ENCODE measurements at places on chromosomes 2 and 18. TPM values are rescaled to one million over a fixed set of nuclear protein-coding genes. Genes with fewer than 3 reads are reported as not detected.

DNA sequence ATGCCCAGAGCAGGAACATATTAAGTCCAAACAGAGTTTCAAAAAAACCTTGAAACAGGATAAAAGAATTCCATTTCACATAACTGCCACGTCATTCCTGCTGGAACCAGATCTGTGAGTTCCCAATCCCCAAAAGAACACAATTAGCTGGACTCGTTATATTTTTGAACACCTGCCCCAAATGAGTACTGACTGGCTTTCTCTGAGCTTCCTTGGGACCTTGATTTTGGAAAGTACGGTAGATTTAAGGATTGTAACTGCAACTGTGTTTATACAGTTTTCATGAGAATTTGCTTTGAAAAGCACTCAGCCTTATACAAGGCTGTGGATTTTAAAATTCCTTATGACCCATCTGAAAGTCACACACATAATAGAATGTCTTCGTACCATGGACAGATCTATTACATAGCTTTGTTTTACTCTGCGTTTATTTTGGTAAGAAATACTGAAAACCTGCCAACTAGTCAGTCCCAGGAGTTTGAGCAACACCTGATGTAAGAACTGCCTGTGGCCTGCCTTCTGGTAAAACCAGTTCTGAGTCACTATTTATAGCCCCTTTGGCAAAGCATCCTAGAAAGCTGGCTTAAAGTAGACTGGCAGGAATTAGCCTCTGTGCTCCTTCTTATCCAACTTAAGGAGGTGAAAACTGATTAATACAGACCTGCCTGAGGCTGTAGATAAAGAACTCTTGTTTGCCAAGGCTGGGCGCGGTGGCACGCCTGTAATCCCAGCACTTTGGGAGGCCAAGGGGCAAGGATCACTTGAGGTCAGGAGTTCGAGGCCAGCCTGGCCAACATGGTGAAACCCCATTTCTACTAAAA is 48.1 kb downstream of the MERTK start:
- no peak for DNase-seq

Gene AQP12B
- total RNA-seq, result not detected

GRCh38 chr2:179952658-179953057 is 54.4 kb downstream of the CWC22 start:
- no peak for DNase-seq

Gene CNDP1
- total RNA-seq, result 0.75 TPM

Gene STEAP3
- total RNA-seq, result 0.94 TPM

Gene DNAH6
- 1.3 TPM for total RNA-seq

- DNase-seq, result no peak
Observed at GRCh38 chr2:37377187-37377532, 32.7 kb downstream of the QPCT start.

DNA sequence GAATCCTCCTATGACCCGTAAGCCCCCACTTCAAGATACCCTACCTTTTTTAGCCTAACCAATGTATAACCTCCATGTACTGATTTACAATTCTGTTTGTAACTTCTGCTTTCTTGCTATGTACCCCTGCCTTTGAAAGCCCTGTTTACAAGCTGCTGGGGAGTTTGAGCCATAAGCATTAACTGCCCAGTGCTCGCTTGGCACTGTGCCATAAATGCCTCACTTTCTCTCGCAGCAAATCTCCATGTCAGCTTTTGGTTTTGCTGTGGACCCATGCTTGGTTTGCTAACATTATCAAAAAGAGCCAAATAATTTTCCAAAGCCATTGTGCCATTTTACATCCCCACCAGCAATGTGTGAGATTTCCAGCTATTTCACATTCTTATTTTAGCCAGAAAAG is 51.8 kb downstream of the TEX51 start:
- DNase-seq, result no peak

GRCh38 chr2:190162851-190163250 is 100.3 kb upstream of the MSTN start:
- no peak for DNase-seq

GRCh38 chr2:64204703-64205102 is 60.5 kb upstream of the PELI1 start:
- no peak for DNase-seq

DNA sequence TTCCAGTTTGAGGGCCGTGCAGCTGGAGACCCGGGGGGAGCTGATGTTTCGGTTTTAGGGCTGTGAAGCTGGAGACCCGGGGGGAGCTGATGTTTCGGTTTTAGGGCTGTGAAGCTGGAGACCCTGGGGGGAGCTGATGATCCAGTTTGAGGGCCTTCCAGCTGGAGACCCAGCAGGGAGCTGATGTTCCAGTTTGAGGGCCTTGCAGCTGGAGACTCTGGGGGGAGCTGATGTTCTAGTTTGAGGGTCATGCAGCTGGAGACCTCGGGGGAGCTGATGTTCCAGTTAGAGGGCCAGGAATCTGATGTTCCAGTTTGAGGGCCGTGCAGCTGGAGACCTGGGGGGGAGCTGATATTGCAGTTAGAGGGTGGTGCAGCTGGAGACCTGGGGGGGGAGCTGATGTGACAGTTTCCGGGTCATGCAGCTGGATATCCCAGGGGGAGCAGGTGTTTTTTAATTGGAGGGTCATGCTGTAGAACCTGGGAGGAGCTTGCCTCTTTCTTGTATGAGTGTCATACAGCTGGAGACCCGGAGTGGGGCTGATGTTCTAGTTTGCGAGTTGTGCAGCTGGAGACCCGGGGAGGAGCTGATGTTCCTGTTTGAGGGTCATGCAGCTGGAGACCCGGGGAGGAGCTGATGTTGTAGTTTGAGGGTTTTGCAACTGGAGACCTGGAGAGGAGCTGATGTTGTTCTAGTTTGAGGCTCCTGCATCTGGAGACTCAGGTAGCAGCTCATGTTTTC is 153.2 kb downstream of the RTP5 start:
- no peak for DNase-seq

DNA sequence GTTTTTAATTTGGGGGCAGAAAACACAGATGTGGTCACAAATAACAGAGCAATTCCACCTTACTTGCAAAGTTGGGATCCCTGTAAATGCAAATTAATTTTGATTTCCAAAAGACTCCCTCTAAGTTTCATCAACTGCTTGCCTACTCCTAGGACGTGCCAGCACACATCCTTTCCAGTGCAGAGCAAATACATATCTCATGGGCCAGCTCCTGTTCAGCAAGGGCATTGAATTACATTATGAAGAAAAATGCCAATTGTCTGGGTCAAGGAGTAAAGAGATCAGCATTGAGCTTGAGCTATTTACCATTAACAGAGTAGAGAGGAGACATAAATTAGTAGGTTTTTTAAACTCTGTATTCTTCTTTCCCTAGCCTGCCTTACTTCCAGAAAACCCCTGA is 18.8 kb downstream of the PID1 start:
- DNase-seq, result no peak

GRCh38 chr2:219521066-219521880 is 7.0 kb downstream of the ASIC4 start:
- DNase-seq, result no peak

Gene C2orf66
- 0.18 TPM for total RNA-seq

GRCh38 chr2:210860276-210860675 is 303.9 kb downstream of the CPS1 start:
- no peak for DNase-seq

GRCh38 chr18:56028514-56028913 is 440.5 kb upstream of the TCF4 start:
- DNase-seq, result no peak

DNA sequence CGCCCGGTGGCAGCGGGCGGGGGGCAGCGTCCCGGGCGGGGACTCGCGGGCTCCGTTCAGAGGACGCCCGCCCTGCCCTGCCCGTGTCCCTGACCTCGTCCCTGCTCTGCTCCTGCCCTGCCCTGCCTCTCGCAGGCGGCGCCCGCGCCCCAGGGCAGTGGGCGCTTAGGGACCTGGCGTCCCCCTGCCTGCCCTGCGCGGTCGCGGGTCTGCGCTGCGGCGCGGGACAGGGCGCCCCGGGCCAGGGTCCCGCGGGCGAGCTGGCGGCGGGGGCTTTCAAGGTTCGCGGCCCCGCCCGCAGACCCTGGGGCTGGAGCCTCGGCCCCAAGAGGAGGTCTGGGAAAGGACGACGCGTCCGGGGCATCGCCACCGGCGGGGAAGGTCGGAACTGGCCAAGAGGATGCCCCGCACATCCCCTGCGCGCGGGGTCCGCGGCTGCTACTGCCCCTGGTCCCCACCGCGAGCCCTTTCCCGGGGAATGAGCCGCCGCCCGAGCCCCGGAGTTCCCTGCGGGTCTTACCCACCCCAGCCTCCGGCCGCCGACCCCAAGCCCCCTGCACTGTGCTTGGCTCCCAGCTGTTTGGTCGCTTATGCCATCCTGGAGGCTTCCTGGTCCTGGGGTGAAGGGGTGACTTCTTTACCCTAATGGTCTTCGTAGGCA is 679 bp downstream of the RNF144A start:
- DNase-seq, result no peak

GRCh38 chr2:147420517-147420916 is 424.3 kb upstream of the ACVR2A start:
- no peak for DNase-seq

GRCh38 chr18:37872562-37872961 is 307.0 kb upstream of the CELF4 start:
- DNase-seq, result no peak

GRCh38 chr2:207768168-207768865 is 1.4 kb downstream of the FZD5 start:
- DNase-seq, result peak; percentile 25

DNA sequence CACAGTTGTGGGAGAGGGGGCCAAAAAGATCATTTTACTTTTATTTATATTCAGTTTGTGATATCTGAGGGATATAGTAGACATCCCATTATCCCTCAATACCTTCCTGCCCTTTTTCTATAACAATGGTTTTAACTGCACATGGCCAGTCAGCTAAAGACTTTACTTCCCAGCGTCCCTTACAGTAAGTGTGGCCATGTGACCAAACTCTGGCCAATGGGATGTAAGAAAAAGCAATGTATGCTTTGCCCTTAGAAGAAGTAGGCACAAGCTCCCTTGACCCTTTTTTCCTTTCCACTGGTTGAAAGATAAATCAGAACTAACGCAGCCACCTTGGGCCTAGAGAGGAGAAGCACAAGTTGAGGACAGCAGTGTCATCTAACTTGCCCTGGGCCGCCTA is 44.6 kb upstream of the LRPPRC start:
- DNase-seq, result no peak

Gene ACVR1
- total RNA-seq, result 24.7 TPM

DNA sequence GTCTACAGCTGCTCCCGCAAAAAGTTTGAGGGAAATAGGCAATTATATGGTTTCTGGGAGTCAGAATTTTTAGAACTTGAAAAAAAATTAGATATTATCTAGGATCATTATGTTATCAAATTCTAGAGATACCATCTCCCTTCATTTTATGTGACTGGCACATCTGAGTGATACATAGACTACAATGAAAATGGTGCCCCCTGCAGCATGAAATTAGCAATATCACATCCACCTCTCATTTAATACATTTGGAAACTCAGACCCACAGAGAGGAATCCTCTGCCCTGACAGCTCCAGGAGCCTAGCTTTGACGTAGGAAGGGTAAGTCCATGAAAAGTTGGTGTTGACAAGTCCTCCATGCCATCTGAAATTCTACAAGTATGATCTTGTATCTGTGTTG is 381.6 kb downstream of the SUCLG1 start:
- DNase-seq, result no peak

DNA sequence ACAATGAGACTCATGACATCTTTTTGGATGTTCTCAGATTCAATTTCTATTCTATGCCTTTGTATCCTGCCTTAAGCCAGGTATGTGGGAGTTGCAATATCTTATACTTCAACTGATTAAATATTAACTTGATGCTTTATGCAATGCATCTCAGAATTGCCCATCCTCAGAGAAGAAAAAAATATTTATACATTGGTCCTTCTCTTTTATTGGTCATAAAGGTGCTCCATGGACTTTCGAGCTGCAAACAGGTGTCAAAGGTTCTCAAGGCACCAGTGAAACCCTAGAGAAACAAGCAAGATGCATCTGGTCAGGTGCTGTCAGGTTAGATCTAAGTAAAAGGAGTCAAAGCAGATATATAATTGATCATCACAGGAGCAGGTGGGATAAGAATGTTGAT is 690.5 kb downstream of the PLCL1 start:
- no peak for DNase-seq

Gene MATN3
- 2.1 TPM for total RNA-seq

DNA sequence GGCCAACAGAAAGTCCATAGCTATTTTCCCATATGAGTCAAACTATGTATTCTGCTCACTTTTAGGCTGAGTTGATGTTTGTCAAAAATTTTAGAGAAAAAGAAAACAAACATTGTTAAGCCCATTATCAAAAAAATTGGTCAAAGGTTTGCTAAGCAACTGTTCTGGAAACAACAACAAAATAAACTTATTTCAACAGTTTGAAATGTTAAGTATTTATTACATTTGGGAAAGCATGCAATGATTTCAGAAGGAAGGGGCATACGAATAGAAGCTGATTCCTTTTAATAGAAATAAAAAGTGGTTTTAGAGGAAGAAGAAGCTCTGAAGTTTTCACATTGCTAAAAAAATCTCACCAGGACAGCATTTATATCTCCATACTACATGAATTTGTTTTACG is 1837.5 kb upstream of the CELF4 start:
- no peak for DNase-seq

Gene CXCR4
- total RNA-seq, result 1.5 TPM

- no peak for DNase-seq
Observed at GRCh38 chr2:229419158-229419557, 148.1 kb upstream of the PID1 start.

GRCh38 chr2:187982668-187983067 is 309.0 kb upstream of the GULP1 start:
- DNase-seq, result no peak

GRCh38 chr18:63683890-63684289 is 18.9 kb upstream of the SERPINB11 start:
- no peak for DNase-seq

Gene HRH4
- total RNA-seq, result not detected

DNA sequence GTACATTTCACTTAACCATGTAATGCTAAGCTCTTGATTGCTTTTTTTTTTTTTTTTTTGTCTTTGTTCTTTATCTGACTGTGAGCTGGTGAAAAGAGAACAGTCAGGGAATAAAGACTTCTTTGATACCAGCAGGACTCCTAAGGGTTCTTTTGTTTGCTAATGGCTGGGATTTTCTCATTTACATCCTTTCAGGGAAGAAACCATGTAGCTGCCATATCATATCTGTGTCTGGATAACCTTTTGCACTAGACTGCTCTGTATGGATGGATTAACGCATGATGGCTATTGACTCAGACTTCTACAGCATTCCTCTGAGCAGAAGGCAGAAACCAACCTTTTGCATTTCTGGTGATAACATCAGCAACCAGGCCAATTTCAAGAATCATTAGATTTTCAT is 504.0 kb downstream of the LRRTM4 start:
- DNase-seq, result no peak

GRCh38 chr2:196677404-196677803 is 37.9 kb downstream of the CCDC150 start:
- no peak for DNase-seq

Gene REEP1
- total RNA-seq, result 1.8 TPM

GRCh38 chr2:69565431-69565839 is 78.1 kb downstream of the AAK1 start:
- DNase-seq, result peak; percentile 61

Gene CCDC74B
- total RNA-seq, result 7.1 TPM
